HCT116 (cell line): ENCODE measurements at places on chromosomes 2 and 18. TPM values are rescaled to one million over a fixed set of nuclear protein-coding genes. Genes with fewer than 3 reads are reported as not detected.

MBP gene
- 34.9 TPM for total RNA-seq

DYSF gene
- total RNA-seq: 0.89 TPM

VWC2L gene
- not detected for total RNA-seq

SCN3A gene
- total RNA-seq: not detected

LRRC30 gene
- total RNA-seq: not detected

ADD2 gene
- total RNA-seq: 0.15 TPM

SDC1 gene
- 32.0 TPM for total RNA-seq

CNDP1 gene
- not detected for total RNA-seq

COL4A4 gene
- 5.9 TPM for total RNA-seq

PLA2R1 gene
- 0.34 TPM for total RNA-seq

ANKRD30B gene
- total RNA-seq: not detected

GRCh38 chr2:168738062-168738461, 64.4 kb upstream of the NOSTRIN start:
- DNase-seq: no peak

- no peak for DNase-seq
Measured at GRCh38 chr18:48543228-48543627, 4.4 kb downstream of the CTIF start.

DNA sequence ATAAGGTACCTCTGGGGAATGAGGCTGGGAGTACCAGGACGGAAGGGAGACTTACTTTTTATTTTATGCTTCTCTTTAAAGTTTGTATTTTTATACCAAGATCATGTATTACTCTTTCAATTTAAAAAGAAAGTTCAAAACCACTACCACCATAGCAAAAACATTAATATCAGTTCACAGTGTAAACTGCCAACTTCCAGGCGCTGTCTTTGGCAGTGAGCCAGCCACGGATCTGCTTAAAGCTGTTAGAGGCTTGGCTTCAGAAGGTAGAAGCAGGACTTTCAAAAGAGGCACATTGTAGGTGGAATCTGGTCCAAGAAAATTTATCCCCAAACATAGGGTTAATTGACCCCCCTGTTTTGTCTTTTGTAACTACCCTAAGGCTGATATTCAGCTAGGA, 74.8 kb downstream of the B3GNT2 start:
- no peak for DNase-seq

- no peak for DNase-seq
Measured at GRCh38 chr2:176531608-176532007, 262.4 kb downstream of the MTX2 start.

DNA sequence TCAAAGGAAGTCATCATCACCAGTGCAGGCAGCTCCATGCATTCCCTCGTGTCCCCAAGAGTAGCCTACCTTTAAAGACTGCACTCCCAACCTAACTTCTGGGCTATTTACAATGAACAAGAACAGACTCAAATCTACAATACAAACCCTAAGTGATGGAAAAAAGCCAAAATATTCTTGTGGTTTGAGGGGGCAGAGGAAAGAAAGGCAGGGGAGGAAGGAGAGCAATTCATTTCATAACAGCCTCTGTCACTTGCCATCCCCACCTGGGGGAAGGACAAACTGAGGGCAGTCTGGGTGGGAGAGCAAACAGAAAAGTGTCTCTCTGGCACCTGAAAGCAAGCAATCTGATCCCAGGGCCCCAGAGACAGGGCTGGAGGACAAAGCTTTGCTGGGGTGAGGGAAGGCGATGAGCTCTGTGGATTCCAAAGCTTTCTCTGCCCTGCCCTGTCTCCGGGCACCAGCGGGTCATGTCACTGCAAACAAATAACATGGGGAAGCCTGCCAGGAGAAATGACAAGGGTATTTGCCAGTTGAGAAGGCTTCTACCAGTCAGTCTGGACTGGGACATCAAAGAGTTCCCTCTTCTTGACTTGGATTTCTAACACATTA, 528.0 kb upstream of the TNP1 start:
- no peak for DNase-seq

DNA sequence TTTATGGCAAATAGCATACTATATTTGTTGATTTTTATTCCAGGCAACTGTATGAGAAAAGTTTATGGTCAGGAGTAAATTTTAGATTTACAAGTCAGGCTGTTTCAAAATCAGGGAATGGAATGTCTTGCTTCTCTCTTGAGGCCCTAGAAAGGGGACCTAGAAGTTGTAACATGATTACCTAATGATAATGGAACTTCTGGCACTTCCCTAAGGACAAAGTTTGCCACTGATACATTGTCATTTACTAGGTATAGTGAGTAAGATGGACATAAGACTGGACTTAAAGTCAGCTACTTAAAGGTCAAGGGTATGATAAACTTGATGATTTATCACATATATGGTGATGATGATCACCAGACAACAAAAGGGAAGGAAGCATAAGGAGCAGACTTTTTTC, 103.3 kb upstream of the VRK2 start:
- no peak for DNase-seq

- DNase-seq: no peak
Measured at GRCh38 chr18:58546552-58546951, 82.3 kb downstream of the ALPK2 start.

GRCh38 chr2:159558479-159558878, 57.9 kb downstream of the BAZ2B start:
- DNase-seq: no peak

GRCh38 chr18:73487966-73488365, 620.2 kb upstream of the NETO1 start:
- DNase-seq: no peak

DNA sequence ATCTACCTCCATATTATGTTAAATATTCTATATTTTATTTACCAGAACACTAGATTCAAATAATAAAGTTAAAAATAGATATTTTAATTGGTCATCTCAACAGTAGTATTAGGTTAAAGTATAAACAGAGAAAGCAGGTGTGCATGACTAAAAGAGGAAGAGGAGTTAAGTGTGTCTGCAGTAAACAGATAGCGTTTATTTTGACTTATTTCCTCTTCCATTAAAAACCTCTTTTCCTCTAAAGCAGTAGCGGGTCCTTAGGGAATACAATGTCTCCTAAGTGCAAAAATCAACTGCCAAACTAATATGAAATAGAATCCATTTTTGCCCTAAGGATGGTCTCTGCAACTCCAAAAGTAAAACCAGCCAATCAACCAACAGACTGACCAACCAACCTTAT, 27.7 kb downstream of the EIF2AK3 start:
- DNase-seq: no peak

- DNase-seq: no peak
Measured at GRCh38 chr2:18154812-18155211, 276.3 kb downstream of the KCNS3 start.

- no peak for DNase-seq
Measured at GRCh38 chr18:59865241-59865986, 34.4 kb upstream of the PMAIP1 start.

DNA sequence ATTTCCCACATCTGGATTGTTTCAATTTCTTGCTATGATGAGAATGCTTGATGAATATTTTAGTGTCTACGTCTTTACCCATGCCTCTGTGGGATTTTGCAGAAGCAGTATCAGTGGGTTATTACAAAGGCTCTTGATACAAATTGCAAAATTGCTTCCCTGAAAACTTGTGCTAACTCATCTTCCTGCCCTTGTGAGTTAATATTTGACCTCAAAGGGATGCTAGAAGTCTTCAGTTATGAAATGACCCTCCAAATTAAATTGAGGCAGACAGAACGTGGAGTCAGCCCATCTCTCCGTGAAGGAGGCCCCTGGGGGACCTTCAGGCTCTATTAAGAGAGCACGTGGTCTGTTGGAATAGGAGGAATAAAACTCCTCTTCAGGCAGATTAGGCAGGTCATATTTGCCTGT, 239.2 kb upstream of the HS6ST1 start:
- no peak for DNase-seq

- no peak for DNase-seq
Measured at GRCh38 chr2:72483346-72483745, 335.7 kb upstream of the CYP26B1 start.

- DNase-seq: no peak
Measured at GRCh38 chr18:11320986-11321385, 171.6 kb upstream of the PIEZO2 start.

- DNase-seq: no peak
Measured at GRCh38 chr2:224027070-224027469, 12.0 kb downstream of the SERPINE2 start.
